CD4-positive, CD25-positive, alpha-beta regulatory T cell (primary cell): ENCODE measurements at places on chromosomes 13 and 19. TPM values are rescaled to one million over a fixed set of nuclear protein-coding genes. Genes with fewer than 3 reads are reported as not detected.

The NXNL1 gene
- total RNA-seq: not detected

GRCh38 chr13:77737583-77738200 lies 40.2 kb downstream of the SLAIN1 start:
- H3K4me3 ChIP-seq: no peak overlapping the region
- no peak for DNase-seq
- no peaks in the 10 kb centered on the region for H3K27me3 ChIP-seq
- H3K36me3 ChIP-seq: peaks cover 10% of the 10 kb centered on the region
- H3K27ac ChIP-seq: no peak overlapping the region

GRCh38 chr13:49927755-49928154 lies 8.4 kb downstream of the SPRYD7 start:
- H3K27me3 ChIP-seq: no peaks in the 10 kb centered on the region
- no peak overlapping the region for H3K4me3 ChIP-seq
- DNase-seq: no peak
- H3K27ac ChIP-seq: no peak overlapping the region
- H3K4me1 ChIP-seq: no peaks in the 10 kb centered on the region

The LCP1 gene
- 516 TPM for total RNA-seq

GRCh38 chr13:100658363-100658762 lies 16.2 kb downstream of the TMTC4 start:
- DNase-seq: peak; percentile 50
- H3K27me3 ChIP-seq: no peaks in the 10 kb centered on the region
- peaks cover 14% of the 10 kb centered on the region for H3K4me1 ChIP-seq
- no peak overlapping the region for H3K27ac ChIP-seq

DNA sequence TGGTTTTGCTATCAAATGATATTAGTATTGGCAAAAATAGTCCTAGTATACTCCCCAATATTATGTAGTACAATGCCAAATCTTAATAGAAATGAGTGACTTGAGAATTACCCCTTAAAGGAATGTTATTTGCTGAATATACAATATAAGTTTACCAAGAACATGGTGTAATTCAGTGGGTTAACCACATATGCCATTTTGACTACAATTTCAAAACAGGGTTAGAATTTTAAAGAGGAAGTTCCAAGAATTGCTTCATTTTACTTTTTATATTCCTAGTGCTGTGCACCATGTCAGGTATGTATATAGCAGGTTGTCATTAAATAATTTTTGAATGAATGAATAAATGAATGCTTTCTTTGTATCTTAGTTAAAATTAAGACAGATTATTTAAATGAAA lies 66.3 kb downstream of the LMO7 start:
- no peak overlapping the region for H3K4me3 ChIP-seq
- H3K27ac ChIP-seq: no peak overlapping the region

The FCER2 gene
- total RNA-seq: not detected

GRCh38 chr13:46613409-46614049 lies 60.6 kb downstream of the LRCH1 start:
- no peaks in the 10 kb centered on the region for H3K27me3 ChIP-seq
- H3K4me1 ChIP-seq: no peaks in the 10 kb centered on the region
- no peak overlapping the region for H3K27ac ChIP-seq
- H3K36me3 ChIP-seq: no peaks in the 10 kb centered on the region
- DNase-seq: no peak
- H3K4me3 ChIP-seq: no peak overlapping the region

The KCNJ14 gene
- total RNA-seq: 2.2 TPM

DNA sequence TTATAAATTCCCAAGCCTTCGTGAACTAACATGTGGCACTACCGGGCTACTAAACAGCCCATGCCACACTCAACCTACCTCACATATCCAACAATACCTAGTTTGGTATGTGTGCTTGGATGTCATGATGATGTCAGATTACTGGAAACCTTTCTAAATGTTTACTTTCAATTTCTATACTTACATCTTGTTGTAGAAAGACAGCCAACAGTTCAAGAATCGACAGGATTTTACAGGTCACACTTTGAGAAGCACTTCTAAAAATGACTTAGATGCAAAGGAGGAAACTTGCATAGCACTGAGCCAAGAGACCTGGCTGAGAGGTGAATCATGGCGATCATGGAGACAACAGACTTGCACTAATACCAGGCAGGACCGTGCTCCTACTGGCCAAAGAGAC lies 209.9 kb downstream of the COL4A1 start:
- H3K4me3 ChIP-seq: no peak overlapping the region
- H3K27ac ChIP-seq: no peak overlapping the region
- no peak for DNase-seq
- H3K4me1 ChIP-seq: no peaks in the 10 kb centered on the region
- H3K36me3 ChIP-seq: no peaks in the 10 kb centered on the region

The PLD3 gene
- total RNA-seq: 73.7 TPM
